ENCODE measurements at places on chromosomes 1 and 21.

DNA sequence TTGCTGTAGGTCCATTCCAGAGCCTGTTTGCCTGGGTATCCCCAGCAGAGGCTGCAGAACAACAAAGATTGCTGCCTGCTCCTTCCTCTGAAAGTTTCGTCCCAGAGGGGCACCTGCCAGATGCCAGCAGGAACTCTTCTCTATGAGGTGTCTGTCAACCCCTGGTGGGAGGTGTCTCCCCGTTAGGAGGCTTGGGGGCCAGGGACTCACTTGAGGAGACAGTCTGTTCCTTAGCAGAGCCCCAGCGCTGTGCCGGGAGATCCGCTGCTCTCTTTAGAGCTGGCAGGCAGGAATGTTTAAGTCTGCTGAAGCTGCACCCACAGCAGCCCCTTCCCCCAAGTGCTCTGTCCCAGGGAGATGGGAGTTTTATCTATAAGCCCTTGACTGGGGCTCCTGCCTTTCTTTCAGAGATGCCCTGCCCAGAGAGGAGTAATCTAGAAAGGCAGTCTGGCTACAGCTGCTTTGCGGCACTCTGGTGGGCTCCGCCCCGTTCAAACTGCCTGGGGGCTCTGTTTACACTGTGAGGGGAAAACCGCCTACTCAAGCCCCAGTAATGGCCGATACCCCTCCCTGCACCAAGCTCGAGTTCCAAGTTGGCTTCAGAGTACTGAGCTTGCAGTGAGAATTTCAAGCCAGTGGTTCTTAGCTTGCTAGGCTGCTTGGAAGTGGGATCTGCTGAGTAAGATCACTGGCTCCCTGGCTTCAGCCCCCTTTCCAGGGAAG lies 8.7 kb upstream of the SLC25A24 start:
- no peak for DNase-seq

DNA sequence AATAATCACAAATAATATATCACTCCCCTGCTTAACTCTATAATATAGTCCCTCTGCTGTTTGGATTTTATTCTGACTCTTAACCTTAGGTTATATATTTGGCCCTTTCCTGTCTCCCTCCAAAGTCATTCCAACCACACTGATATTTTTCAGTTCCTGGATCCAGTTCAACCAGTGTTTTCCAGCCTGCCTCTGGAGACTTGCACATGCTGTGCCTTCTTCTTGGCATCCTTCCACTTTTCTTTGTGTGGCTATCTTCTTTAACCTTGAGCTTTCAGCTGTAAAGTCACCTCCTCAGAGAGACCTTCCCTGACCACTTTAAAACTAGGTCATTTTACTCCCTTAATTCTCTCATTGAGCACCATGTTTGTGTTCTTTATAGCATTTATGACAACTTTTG lies 19.4 kb downstream of the CERS2 start:
- DNase-seq: no peak

GRCh38 chr1:226310637-226311195 lies 1.8 kb upstream of the LIN9 start:
- DNase-seq: no peak

DNA sequence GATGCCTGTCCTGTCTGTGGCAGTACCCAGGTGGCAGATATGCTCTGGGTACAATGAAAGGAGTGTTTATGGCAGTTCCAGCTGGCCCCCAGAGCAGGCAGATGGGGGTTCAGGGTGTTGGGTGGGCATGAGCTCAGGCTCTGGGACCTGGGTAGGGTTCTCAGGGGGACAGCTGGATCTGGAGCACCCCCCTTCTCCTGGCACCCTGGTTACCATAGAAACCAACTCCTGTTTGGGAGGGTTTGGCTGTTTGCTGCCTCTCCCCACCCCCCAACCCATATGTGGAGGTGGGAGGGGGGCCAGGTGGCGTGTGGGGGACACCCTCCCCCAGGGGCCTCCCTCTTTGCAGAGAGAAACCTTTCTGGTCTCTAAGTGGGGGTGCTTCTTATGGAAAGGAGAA lies 7.1 kb downstream of the FOXO6 start:
- no peak for DNase-seq

DNA sequence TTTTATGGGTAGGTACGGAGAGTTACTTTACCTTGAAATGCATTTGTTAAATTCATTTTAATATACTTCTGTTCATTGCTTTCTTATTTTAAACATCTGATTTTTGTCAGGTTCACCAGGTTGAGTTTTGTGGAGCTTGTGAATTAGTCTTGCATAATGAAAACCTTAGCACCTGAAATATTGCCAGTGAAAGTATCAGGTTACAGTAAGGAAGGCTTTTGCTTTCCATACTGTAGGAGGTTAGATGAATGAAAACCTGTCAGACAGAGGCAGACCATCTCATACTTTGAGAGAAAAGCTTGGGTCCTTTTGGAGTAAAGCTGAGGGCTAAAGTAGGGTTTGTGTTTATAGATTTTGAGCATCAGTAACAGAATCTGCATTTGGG lies 34.7 kb downstream of the THRAP3 start:
- DNase-seq: peak; percentile 64

- no peak for DNase-seq
These were observed 54.6 kb upstream of the ECE1 start for GRCh38 chr1:21344750-21345443.

DNA sequence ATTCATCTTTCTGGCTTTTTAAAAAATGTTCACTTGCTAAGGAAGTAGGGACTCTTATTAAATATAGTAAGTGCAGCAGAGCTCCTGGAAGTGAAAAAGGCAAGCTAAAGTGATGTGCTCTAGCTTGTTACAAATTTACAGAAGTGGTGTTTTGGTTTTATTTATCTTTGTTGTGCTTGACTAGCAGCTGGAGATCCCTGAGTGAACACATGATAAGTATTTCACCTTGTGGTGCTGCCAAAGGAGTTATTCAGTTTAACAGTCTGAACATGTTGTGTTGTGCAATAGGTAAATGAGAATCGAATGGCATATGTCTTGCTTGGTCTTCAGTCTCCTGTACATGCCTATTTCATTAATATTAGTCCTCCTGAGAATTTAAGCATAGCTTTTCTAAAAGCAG lies 315.7 kb downstream of the TPR start:
- DNase-seq: no peak

DNA sequence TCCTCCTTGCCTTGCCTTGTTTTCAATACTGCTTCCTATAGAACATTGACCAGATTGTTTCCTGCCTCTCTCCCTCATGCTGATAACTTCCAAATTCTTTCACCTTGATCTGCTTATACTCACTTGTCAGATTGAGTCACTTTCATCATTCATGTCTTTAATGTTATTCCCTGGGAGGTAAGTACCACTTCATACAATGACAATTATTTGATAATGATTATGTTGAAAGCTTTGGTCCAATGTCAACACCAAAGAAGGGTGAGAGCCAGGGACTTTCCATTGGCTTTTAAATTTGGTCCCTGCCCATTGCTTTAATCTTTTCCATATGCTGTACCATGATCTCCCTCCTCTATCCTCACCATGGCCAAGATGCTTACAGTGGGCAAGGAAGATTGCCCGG lies 137.4 kb downstream of the SYT2 start:
- no peak for DNase-seq

GRCh38 chr1:9784508-9785133 lies 39.1 kb downstream of the CLSTN1 start:
- peak; percentile 60 for DNase-seq

- DNase-seq: peak; percentile 77
These were observed 59.6 kb upstream of the C1orf87 start for GRCh38 chr1:60133000-60133673.

DNA sequence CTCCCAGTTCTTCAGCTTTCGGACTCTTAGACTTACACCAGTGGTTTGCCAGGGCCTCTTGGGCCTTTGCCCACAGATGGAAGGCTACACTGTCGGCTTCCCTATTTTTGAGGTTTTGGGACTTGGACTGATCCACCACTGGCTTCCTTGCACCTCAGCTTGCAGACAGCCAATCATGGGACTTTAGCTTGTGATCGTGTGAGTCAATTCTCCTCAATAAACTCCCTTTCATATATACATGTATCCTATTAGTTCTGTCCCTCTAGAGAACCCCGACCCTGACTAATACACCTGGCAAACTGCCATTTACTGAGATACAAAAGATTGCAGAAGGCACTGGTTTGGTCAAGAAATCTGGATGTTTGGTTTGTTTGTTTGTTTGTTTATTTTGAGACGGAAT lies 6.4 kb upstream of the RAB4A start:
- DNase-seq: no peak

DNA sequence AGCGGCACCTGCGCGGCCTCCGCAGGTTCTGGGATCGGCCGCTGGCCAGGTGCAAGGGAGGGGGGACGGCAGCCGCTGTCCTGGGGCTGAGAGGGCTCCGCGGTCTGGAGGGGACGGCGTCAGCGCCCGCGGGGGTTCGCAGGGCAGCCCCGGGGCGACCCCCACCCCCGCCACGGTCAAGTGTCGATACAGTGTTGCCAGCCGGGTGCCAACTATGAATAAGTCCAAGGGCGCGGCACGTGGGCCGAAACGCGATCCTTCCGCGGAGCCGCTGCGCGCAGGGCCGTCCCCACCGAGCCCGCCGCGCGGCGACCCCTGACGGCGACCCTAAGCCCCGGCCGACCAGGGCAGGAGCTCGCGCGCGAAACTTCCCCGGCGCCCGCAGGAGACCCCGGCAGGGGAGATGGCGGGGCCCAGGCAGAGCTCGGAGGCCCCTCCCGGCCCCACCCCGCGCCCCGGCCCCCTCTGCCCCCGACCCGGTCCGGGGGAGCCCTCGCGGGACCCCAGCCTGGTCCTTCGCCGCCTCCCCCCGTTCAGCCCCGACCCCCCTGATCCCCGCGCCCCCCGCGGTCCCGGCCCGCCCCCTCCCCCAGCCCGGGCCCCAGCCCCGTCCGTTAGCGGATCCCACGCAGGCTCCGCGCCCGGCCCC lies 586 bp upstream of the AGPAT3 start:
- no peak for DNase-seq

DNA sequence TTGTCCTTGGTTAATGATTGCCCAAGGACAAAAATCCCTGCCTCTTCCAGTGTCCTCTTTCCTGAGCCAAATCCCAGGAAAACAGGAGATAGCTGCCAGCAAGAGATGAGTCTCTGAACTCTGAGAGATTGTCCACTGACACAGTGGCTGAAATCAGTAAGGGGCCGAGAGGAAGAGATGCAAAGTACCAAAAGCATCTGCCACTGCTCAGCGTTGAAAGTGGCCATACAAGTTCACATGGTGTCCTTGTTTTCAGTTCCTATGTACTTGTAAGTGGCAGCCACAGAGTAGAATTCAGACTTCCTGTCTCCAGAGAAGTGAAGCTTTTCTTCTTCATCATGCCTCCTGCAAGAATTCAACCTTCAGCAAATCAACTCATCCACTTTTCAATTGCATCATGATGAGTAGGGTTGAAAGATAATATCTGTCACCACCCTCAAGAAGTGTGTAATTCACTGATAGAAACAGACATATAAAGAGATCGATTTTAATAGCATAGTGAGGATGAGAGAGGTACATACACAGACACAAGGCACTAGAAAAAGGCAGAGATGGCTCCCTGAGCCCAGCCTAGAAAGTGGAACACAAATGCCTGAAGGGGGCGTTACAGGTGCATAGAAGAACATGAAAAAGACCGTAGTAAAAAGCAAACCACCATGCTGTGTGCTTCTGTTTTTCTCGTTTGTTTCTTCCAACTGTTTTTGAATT lies 185.8 kb downstream of the MRPL39 start:
- peak; percentile 28 for DNase-seq

DNA sequence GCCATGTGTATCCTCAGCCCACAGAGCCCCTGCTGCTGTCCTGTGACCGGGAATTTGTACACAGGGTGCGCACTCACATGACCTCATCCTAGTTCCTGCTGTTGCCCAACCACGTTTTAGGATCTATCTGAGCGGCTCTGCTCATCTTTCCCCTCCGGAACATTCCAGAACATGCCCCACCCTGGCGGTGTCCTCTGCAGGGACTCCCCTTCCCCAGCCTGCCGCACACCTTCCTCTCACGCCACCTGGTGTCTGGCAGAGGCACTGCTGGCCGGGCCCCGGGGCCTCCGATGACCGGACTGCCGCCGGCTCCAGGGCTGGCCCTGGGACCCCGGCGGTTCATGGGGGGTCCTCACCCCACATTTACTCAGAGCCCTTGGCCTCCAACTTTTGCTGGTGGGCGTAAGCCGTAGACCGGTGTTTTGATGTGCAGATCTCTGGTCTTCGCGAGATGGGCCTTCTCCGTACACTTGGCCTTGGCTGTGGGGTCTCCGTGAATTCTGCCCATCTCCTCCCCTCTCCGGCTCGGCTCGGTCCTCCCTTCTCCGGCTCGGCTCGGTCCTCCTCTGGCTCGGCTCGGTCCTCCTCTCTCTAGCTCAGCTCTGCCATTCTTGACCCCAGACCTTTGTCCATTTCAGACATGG lies 29.5 kb downstream of the ARHGEF16 start:
- no peak for DNase-seq

- DNase-seq: no peak
These were observed 5.0 kb upstream of the EFCAB14 start for GRCh38 chr1:46723901-46724300.

DNA sequence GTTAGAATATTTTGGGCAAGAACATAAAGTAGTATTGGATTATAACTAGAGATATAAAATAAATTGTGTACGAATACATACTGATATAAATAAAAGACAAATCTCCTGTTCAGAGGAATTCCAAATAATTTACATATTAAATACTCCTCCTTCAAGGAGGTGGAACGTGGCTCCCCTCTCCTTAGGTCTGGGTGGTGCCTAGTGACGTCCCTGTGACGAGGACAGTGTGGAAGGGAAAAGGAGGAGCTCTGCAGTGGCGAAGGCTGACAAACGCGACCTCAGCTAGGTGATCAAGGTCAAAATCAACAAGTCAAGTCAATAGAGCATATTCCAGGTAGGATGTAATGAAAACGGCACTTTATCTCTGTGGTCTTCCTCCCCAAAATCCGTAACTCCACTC lies 310.0 kb downstream of the SMYD3 start:
- DNase-seq: no peak

GRCh38 chr1:202251424-202252256 lies 58.0 kb downstream of the LGR6 start:
- DNase-seq: no peak

DNA sequence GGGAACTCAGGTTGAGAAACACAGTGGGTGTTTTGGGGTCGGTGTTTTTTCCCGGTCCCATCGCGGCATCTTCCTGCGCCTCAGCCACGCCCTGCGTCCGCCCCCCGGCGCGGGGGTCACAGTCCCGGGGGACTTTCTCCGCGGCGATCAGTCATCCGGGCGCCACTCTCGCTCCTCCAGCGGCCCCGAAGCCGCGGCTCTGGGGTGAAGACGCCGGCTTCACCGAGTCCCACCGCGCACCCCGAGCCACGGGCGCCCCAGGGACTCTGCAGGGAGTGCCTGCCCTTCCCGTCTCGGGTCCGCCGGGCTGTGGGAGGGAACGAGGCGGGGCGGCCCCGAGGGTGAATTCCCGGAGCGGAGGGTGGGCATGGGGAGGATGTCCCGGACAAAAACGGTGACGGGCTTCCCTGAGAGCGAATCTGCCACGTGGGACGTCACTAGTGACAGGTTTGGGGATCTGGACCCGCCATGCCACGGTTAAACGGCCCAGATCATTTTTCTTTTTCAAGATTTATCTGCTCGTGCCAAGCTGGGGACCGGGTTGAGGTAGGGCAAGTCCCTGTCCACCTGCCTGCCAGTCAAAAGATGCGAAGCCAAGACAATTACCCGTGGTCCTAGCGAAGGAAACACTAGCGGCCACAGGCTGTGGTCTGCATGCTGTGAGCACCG lies 717 bp upstream of the BATF3 start:
- DNase-seq: no peak

- DNase-seq: no peak
These were observed 162.0 kb upstream of the ZP4 start for GRCh38 chr1:238052496-238053266.

All from astrocyte of the cerebellum (primary cell).